ENCODE measurements at places on chromosomes 7 and 10. TPM values are rescaled to one million over a fixed set of nuclear protein-coding genes. Genes with fewer than 3 reads are reported as not detected.

DNA sequence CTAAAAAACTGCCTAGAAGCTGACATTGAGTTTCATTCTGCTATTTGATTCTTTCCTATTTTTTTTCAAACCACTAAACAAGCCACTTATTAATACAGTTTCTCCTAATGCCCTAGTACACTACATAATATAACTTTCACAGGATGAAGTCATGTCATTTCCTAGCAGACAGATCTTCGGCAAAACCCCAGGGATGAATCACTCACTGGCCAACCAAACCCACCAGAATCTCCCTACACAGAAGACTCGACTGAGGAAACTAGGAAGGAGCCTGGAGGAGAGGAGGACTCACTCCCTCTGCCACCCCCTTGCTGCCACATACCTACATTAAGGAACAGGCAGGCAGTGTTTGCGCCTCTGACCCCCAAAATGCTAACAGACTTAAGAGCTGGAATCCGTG lies 33.4 kb downstream of the XPNPEP1 start:
- H3K4me3 ChIP-seq: no peak overlapping the region
- H3K36me3 ChIP-seq: peaks cover 55% of the 10 kb centered on the region
- H3K4me1 ChIP-seq: peaks cover 21% of the 10 kb centered on the region
- no peak for DNase-seq
- H3K27ac ChIP-seq: no peak overlapping the region

DNA sequence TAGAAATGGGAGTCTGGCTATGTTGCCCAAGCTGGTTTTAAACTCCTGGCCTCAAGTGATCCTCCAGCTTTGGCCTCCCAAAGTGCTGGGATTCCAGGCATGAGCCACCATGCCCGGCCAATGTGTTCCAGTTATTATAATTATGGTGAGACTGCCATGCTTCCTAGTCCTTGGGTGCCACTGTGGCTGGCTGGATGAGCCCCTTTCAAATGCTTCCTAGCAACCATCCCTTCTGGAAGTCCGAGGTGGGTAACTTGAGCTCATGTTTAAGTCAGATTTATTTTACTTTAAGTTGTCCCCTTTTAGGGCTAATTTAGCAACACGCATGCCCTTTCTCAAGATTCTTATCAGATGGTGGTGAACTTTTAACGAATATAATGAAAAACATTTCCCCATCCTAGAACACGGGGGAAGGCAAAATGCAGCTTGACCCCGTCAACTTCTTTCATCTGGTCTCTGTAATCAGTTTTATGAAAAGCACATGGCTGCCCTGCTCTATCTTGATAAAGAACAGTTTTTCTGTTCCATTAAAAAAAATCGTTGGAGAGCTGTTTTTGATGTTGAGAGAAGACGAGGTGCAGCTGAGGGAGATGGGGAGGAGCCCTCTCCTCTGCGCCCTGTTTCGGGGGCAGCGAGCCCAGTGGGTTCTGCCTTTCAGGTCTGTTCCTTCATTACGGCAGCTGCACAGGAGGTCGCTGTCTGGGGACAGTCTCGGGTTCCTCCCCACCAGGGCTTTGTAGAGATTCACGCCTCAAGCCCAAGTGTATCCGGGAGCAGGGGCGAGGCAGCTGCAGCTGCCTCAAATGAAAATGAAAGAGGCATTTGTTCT lies 61.0 kb upstream of the MKI67 start:
- no peaks in the 10 kb centered on the region for H3K36me3 ChIP-seq
- DNase-seq: peak; percentile 30
- no peaks in the 10 kb centered on the region for H3K27me3 ChIP-seq
- H3K4me1 ChIP-seq: no peaks in the 10 kb centered on the region
- H3K27ac ChIP-seq: no peak overlapping the region

GRCh38 chr7:2172311-2173188 lies 60.2 kb downstream of the MAD1L1 start:
- H3K4me3 ChIP-seq: no peak overlapping the region
- H3K4me1 ChIP-seq: peaks cover 42% of the 10 kb centered on the region
- H3K27me3 ChIP-seq: peaks cover 4% of the 10 kb centered on the region
- peak; percentile 85 for DNase-seq

- H3K27me3 ChIP-seq: peaks cover 6% of the 10 kb centered on the region
- H3K36me3 ChIP-seq: no peaks in the 10 kb centered on the region
Measured at GRCh38 chr7:157499121-157499834, 162.5 kb downstream of the DNAJB6 start.

GRIFIN gene
- total RNA-seq: not detected

GRCh38 chr7:139643951-139644585 lies 120.6 kb downstream of the CLEC2L start:
- no peak for DNase-seq
- no peak overlapping the region for H3K27ac ChIP-seq
- no peaks in the 10 kb centered on the region for H3K27me3 ChIP-seq
- peaks cover 11% of the 10 kb centered on the region for H3K4me1 ChIP-seq

NEUROG3 gene
- not detected for total RNA-seq

DNA sequence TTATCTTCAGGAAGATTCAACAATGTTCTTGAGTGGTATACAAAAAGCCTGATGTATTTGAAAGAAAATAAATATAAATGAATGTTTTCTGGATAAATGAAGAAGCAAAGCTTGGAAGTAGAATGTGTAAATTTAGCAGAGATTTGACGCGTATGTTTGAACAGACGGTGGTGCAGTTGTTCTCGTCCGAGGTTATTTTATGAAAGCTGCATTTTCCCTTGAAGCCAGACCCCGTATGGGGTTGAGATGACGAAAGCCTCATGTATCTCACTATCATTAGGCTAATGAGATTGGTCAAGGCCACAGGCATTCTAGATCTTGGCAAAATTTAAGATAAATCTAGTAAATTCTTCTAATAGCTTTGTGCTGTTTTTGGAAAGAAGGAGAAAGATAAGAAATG lies 195.2 kb downstream of the NXPH1 start:
- H3K4me3 ChIP-seq: no peak overlapping the region
- no peak overlapping the region for H3K27ac ChIP-seq
- no peaks in the 10 kb centered on the region for H3K27me3 ChIP-seq
- DNase-seq: no peak

DNA sequence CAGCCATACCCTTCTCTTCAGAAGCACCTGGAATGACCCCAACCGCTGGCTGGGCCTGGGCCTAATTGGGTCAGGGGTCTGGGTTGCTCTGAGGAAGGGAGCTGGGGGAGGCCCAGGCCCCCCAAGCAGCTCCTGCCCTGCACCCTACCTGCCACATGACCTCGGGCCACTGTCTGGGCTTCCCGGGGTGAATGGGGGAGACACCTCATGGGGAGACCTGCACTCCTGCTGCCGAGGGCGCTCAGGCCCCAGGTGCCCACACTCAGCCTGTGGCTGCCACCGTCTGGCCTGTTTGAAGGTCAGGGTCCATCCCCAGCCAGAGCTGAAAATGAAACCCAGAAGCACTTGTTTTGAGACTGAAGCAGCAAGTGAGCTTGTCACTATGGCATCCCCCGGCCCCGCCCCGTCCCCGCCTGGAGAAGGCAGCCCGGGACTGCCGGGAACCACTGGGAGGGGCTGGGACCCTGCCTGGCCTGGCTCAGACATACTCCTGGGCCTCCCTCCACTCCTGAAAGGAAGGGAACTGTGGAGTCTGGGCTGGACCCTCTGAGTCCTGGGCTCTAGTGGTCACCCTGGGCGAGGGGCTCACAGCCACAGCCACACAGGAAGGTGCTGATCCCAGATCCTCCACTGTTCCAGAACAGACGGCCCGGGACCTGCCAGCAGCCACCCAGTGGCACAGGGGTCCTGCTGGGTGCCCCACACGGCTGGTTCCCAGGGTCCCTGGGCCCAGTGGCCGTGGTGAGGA lies 7.4 kb upstream of the MICALL2 start:
- peaks cover 34% of the 10 kb centered on the region for H3K36me3 ChIP-seq
- H3K27ac ChIP-seq: peak overlapping the region; percentile 71
- peaks cover 25% of the 10 kb centered on the region for H3K4me1 ChIP-seq
- no peaks in the 10 kb centered on the region for H3K27me3 ChIP-seq
- DNase-seq: peak; percentile 82
- no peak overlapping the region for H3K4me3 ChIP-seq

DNA sequence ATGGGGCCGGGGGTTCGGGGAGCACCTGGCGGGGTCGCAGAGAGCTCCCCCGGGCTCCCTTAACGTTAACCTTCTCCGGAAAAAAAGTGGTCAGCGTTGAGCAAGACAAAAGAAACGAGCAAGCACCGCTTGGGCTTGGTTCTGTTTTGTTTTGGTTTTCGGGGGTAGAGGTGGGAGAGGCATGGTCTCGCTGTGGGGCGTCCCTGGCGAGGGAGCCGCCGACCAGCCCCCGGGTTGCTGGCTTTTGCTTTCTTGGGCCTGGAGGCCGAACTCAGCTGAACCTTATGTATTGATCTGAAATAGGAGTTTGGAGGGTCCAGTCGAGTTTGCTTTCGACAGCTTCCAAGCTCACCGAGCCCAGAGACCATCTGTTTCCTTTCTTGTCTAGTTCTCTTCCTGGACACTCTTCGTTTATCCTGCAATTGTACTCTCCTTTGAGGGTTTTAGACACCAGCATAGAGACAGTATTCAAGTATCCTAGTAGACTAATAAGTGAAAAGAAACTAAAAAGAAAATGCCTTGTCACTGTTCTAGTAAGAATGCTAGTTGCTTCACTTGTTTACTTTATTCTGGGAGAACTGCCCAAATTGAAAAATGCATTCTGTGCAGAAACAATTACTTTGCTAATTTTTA lies 980 bp downstream of the FHIP2A start:
- peak overlapping the region; percentile 57 for H3K4me3 ChIP-seq
- H3K36me3 ChIP-seq: no peaks in the 10 kb centered on the region
- peaks cover 4% of the 10 kb centered on the region for H3K4me1 ChIP-seq
- H3K27me3 ChIP-seq: no peaks in the 10 kb centered on the region

DNA sequence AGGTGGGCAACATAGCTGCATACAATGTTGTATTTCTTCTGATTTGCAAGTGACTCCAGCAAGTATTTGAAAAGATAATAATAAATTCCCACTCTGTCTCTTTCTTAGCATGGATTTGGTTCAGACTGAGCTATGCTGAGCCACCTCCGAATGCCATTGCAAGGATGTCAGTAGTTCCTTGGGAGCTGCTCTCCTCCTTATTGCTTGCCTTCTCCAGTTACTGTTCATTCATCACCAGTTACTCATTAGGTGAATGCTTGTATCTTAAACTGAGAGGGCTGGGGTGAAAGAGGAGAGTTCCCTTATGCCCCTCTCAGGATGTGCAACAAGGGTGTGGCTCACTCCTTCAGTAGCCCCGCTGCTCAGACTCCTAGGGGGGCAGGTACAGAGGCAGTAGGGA lies 78.4 kb upstream of the PRKAR2B start:
- H3K27ac ChIP-seq: no peak overlapping the region
- H3K4me1 ChIP-seq: no peaks in the 10 kb centered on the region
- no peaks in the 10 kb centered on the region for H3K36me3 ChIP-seq

- H3K36me3 ChIP-seq: no peaks in the 10 kb centered on the region
- H3K27ac ChIP-seq: no peak overlapping the region
- peaks cover 7% of the 10 kb centered on the region for H3K4me1 ChIP-seq
- H3K4me3 ChIP-seq: no peak overlapping the region
Measured at GRCh38 chr10:43955002-43955596, 306.4 kb upstream of the ZNF32 start.

DNA sequence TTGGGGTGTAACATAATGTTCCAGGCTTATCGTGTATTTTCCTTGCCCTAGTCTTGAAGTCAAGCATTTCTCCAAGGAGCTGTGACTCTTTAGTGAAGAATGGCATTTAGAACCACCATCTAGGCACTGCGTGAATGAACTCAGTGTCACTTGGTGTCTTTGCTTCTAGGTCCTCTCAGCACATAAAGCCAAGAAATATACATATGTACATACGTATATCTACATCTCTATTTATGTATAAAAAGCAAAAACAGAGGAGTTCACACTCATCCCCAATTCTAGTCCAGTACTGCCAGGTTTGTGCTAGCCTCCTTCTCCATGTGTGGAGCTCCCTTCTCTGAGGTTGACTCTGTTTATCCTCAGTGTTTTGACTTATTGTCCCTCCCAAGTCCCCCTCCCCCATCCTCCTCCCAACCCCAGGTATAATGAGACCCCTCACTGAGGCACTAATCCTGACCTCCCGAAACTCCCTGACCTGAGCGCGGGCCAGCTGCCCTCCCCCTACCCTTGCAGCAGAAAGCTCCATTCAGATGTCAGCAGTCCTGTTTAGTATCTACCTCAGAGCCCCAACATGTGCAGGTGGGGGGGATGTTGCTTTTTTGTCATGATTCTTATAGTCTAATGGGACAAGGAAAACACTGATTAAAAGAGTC lies 61.5 kb downstream of the GDI2 start:
- H3K36me3 ChIP-seq: peaks cover 31% of the 10 kb centered on the region
- H3K27me3 ChIP-seq: no peaks in the 10 kb centered on the region
- no peak for DNase-seq
- H3K27ac ChIP-seq: no peak overlapping the region

- peaks cover 28% of the 10 kb centered on the region for H3K4me1 ChIP-seq
- no peak overlapping the region for H3K27ac ChIP-seq
- no peak for DNase-seq
- no peak overlapping the region for H3K4me3 ChIP-seq
- H3K27me3 ChIP-seq: no peaks in the 10 kb centered on the region
- H3K36me3 ChIP-seq: peaks cover 3% of the 10 kb centered on the region
Measured at GRCh38 chr10:13872411-13872810, 285.6 kb downstream of the PRPF18 start.

CNPY1 gene
- 0.18 TPM for total RNA-seq
